Gastrocnemius medialis (tissue), 4 donors: ENCODE measurements at places on chromosomes 4 and X. TPM values are rescaled to one million over a fixed set of nuclear protein-coding genes. Genes with fewer than 3 reads are reported as not detected.

The GRIA3 gene
- 0.09 TPM for total RNA-seq

The DDX53 gene
- not detected for total RNA-seq

The DOK7 gene
- 10.5 TPM for total RNA-seq

The PLAC1 gene
- total RNA-seq = not detected

The MAP9 gene
- 0.41 TPM for total RNA-seq

The BTK gene
- total RNA-seq = 1.5 TPM

The GPR78 gene
- not detected for total RNA-seq

The TMEM154 gene
- total RNA-seq = 1.2 TPM
